ENCODE measurements at places on chromosomes 1 and 21.

GRCh38 chr21:36904093-36904666, 62.3 kb downstream of the HLCS start:
- DNase-seq = no peak

- DNase-seq = no peak
These were observed 7.6 kb downstream of the CYP4X1 start for GRCh38 chr1:47031059-47031458.

DNA sequence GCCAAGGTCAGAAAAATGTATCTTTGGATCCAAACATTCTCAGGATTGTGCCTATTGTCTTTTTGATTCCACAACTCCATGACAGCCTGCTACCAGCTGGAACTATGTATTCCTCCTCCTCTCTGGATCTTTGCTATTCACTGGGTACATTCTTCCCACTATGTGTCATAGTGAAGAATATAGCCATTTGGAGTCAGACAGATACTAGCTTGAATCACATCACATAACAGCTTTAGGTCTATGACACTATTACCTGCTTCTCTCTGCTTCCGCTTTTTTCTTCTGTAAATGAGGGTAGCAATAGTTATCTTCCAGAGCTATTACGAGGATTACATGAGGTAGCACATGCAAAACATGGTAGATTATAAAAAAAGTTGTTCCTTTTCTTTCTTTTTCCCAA, 5.4 kb upstream of the EXO1 start:
- DNase-seq = no peak

DNA sequence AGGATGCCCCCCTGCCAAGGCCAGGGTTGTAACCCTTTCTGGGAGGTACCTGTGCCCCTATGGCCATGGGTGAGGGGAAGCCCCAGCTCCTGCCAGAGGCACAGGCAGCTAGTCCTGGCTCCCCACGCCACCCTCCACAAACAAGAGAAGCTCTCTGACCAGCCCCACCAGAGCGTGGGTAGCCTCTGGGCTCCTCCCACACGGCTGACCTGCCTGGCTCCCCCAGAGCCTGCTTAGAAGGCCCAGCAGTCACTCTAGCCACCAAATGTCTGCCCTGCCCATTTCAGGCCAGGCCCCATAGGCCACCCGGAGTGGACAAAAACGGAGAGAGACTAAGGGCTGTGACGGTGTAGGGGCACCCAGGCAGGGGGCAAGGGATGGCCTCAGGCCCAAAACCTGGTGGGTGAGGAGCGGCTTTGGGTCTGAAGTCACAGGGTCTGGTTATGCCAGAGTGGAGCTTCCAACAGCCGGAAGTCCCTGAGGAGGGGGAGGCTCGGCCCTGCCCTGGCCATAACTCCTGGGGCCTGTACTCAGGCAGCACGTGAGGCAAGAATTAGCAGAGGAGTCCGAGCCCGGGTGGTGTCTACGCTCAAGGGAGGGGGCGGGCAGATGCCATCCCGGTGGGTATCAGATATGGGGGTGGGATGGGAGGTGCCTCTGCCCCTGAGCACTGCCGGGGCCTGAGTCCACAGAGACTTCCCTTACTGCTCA, 155.4 kb downstream of the CASZ1 start:
- DNase-seq = no peak

GRCh38 chr1:231936983-231937775, 310.6 kb downstream of the DISC1 start:
- DNase-seq = peak; percentile 68

DNA sequence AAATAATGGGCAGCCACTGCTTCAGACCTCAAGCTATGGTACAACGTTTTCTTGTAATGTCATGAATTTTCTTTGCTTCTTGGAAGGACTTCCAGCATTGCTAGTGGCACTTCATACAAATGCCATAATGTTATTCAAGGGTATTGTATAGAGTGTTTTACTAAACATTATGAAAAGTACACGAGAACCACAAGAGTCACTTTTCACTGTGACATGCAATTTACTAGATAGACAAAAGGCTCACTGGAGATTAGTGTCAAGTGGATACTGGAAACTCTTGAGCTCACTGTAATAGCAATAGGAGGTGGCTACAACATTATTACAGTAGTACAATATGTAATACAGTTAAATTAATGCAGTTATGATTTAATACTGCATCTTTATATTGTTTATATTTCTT, 5.3 kb upstream of the OLFM3 start:
- DNase-seq = no peak

DNA sequence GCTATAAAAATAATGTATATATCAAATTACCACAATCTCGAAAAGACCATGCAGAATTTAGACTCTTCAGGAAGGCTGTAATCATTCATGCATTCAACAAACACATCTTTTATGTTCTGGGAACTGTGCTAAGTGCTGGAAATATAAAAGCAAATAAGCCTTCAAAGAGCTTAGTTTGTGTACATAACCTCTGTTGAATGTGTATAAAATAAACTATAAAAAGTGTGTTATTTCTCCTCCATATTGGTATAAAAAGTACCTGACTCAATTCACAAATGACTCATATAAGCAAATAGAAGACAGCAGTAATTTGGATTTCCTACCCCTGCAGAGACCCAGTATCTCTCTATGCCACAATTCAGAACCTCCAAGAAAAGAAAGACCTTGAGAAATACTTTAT, 36.8 kb downstream of the RAB3GAP2 start:
- DNase-seq = peak; percentile 49

DNA sequence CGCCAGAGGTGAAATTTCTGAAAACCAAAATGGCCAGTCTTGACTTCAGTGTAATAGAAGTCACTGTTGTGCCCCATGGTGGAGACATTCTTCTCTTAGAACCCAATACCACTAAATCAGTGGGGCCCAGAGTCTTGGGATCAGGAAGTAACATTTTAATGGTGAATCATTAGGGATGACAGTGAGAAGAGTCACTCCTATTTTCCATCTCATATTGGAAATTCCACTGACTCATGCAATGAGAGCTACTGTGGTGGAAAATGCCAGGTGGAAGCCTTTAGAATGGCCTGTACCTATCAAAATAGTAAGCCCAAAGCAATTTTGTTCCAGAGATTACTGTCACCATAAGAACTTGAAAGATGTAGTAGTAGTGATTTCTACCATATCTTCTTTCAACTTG, 20.6 kb upstream of the PPM1J start:
- no peak for DNase-seq

DNA sequence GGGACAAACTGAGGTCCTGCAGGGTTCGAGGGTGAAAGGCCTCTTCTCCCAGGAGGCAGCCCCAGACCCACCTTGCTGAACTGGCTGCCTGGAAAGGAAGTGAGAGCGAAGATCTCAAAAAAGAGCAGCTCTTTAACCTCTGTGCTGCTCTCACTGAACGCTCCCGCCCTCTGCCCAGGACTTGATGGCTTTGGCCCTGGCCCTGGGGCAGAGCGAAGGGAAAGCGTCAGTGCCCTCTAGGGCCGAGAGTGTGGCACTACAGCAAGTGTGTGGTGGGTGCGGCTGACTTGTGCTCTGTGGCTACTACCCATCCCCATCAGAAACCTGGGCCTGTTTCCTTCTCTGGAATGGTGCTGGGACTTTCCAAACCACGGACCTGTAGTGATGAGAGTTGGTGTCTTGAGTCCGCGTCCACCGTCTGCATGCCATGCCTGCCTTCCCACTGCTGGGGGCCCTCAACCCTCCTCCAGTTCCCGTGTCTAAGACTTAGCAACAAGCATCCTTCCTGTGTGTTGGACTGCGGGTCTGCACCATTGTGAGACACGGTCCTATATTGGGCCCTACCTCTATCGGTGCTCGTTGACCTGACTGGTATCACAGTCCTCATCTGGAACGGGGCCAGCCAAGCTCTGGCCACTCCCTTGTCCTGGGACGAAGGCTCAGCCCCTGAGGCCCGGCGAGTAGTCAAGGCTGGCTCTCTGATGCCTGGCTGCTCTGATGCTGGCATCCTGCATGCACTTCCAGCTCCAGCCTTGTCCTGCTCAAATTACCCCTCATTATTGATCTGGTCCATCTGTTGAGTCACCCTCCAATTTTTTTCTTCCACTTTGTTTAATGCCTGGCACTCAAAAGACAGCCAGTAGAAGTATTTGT, 180.3 kb downstream of the DISC1 start:
- DNase-seq = no peak

- DNase-seq = no peak
These were observed 23.4 kb upstream of the ARF1 start for GRCh38 chr1:228058949-228059633.

DNA sequence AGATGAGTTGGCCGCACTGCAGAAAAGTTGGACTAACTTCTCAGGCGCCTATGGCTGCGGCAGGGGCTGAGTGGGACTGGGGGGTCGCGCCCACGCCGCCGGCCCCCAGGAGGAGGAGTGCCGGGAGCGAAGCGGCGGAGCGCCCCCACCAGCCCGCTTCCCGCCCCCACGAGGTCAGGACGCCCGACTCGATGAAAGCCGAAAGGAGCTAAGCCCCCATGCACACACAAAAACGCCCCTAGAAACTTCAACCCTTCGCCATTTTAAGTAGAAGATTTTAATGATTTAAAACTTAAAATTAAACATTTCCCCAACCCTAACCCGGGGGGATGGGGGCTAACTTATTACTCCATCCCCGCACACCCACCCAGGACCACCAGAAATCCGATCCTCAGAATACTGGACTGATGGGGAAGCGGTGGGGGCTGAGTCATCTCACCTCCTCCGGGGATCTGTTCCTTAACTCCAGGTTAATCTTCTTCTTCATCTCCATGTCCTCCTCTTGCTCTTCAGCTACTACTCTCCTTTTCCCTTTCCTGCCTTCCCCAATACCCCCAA, 539 bp downstream of the ANP32E start:
- no peak for DNase-seq

DNA sequence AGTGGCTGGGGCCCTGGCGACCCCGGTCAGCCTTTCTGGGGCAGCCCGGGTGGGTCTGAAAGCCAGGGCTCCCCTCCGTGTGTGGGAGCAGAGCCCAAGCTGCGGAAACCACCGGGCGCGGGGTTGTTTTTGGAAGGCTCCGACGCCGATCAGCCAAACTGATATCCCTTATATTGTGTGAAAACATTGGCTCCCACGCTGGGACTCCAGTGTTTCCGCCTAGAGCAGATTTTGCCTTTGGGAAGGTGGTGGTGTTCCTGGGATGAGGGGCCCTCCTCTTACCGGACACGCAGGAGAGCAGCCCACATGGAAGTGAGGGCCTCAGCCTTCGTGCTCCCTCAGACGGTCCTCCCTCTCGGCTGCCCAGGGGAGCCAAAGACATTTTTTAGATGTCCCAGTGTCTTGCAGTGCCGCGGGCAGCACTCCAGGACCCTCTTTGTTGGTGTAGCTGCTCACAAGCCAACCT, 54.3 kb downstream of the NGF start:
- no peak for DNase-seq

- no peak for DNase-seq
These were observed 78.9 kb upstream of the AK4 start for GRCh38 chr1:65069011-65069565.

DNA sequence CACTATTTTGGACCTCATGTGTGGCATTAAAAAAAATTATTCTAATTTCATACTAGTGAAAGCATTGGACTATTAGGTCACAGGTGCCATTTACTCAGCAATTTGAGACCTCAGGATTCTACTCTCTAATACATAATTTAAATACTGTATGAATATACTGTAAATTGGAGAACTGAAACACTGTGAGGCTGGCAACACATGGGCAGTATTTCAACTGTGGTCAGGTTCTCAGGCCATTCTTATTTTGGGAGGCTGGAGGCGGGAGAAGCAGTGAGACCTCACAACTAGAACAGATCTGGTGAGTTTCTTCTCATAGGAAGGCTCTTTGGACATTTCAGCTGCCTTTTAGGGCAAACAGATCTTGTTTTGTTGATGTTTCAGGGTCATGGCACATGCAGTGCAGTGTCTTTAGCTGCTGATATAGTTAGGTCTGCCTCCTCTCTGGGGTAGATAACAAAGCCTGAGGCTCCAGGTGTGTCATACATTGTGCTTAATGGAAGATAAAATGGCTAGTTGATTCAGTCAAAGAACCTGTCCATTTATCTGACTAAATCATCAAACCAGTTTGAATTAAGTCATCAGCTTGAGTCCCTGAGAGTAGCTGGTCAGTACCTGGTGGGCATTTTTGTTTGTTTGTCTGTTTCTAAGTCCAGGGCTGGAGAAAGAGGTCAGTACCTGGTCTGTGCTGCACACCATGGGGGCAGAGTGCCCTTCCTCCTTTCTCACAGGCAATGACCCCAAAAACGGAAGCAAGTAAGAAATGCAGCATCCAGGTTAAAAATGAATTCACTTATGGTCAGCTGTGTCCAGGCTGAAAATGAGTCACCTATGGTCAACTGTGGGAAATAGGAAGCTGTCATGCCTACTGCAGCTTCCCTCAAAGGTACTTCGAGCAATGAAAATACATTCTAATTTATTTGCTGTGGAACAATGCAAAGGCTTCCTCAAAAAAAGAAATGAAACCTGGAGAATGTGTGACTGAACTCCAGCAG, 216.2 kb downstream of the SDCCAG8 start:
- DNase-seq = no peak

DNA sequence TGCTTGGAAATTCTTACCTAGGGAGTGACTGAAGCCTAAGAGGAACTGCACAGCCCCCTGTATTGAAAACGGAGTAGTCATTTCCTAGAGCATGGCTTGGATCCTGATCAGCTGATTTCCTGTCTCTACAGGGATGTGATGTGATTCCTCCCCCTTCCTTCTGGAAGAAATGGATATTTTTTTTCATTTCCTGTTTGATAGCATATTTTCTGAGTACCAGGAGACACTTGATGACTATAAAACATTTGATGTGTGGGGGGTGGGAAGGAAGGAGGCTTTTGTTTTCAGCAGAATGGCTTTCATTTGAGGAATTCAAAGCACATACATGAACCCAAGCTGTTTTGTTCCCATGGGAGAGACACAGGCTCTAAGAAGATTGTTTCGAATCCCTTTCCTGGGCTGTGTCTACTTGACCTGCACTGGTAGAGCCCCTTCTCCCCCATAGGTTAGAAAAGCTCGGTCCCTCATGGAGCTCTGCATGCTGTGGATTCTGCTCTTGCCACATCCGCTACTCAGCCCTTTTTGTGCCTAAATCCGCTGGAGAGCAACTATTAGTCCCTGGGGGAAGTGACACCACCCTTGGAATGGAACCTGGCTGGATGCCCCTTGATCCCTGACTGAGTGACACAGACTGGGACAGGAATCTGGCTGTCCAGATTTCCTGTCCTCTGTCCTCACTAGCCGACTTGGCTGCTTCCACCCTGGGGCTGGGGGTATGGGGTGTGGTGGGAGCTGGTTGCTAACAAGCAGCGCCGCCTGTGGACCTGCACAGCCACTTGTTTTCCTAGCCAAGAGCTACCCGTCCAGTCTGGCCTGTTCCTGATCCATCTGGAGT, 71.8 kb upstream of the MACF1 start:
- no peak for DNase-seq

- no peak for DNase-seq
These were observed 39.6 kb downstream of the SDC3 start for GRCh38 chr1:30868833-30869435.

Data from SHP77 treated with DMSO at 0.1 percent for 48 hours (cell line).